G401 (cell line): ENCODE measurements at places on chromosomes 1 and 21. TPM values are rescaled to one million over a fixed set of nuclear protein-coding genes. Genes with fewer than 3 reads are reported as not detected.
A peak's percentile ranks its signal among the peaks of the same experiment; 100 is the strongest.

Gene NCAM2
- 5.2 and 6.7 TPM in 2 replicates for total RNA-seq

Gene AMY1C
- total RNA-seq, result not detected in 2 replicates

Gene C1orf141
- not detected in 2 replicates for total RNA-seq

Gene CEPT1
- 23.4 and 23.8 TPM in 2 replicates for total RNA-seq

DNA sequence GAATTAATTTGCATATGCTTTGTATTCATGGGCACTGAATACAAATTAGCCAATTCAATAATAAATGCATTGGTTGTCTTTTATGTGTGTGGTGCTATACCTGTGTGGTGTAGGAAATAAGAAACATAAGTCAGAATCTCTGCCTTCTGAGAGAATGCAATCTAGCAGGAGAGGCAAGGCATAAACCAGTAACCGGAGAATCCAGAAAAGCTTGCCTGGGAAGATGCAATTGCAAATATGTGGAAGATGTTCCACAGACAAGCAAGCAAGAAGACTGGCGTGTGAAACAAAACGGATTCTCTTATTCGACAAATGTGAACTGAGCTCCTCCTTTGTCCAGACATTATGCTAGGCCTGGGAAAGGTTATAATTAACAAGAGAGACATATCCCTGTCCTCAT is 134.3 kb downstream of the NR5A2 start:
- DNase-seq, result no peak

DNA sequence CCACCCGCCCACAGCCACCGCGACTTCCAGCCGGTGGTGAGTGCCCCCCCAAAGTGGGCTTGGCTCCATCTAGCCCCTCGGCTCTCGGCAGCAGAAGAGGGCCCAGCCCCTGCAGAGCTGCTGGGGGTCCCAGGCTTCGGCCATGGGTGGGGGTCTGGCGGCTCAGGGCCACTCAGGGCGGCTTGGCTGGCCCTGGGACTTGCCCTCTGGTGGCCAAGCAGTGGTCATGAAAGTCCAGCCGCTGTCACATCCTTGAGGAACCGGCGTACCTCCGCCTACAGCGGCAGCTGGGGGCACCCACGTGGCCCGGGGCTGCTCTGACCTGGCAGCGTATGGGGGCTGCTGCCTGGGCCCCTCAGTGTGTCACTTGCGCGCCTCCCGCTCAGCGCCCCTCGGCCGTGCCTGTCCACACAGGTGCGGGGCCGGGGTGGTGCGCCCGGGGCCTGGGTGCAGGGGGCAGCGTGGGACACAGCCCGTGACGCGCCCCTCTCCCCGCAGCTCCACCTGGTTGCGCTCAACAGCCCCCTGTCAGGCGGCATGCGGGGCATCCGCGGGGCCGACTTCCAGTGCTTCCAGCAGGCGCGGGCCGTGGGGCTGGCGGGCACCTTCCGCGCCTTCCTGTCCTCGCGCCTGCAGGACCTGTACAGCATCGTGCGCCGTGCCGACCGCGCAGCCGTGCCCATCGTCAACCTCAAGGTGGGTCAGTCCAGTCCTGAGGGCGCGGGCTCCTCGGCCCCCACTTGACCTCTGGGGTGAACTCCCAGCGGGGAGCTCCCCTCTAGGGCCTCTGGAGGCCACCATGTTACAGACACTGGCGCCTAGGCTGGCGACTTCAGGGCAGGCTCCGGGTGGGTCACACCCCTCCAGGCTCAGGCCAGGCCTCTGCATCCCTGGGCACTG is 32.4 kb downstream of the SLC19A1 start:
- no peak for DNase-seq

DNA sequence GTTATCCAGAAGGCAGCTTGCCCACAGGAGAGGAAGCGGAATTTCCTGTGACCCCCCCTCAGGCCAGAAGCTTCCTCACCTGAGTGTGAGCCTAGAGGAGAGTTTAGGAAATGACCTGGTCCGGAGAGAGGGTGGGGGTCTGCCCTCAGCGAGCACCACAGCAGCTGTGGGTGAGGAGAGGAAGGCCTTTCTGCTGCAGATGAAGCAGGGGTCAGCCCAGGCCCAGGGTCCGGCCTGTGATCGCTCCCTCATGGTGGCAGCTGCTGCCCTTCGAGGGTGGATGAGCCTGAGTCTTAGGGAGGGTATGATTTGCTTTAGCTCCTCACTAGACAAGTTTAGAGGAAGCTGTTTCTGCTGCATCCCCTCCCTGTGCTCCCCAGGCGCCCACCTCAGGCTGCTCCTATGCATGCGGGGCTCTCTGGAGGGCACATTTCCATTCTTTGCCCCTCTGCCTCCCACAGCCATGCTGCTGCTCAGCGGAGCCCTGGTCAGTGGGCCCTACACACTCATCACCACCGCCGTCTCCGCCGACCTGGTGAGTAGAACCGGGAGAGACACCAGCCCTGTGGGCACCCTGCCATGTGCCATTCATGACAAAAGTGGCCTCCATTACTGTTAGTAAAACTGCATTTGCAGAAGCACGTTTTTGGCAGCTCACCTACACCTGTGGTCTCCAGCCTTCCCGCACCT is 53.0 kb downstream of the SLC37A1 start:
- no peak for DNase-seq

GRCh38 chr1:207904391-207904790 is 6.5 kb downstream of the CD34 start:
- no peak for DNase-seq

DNA sequence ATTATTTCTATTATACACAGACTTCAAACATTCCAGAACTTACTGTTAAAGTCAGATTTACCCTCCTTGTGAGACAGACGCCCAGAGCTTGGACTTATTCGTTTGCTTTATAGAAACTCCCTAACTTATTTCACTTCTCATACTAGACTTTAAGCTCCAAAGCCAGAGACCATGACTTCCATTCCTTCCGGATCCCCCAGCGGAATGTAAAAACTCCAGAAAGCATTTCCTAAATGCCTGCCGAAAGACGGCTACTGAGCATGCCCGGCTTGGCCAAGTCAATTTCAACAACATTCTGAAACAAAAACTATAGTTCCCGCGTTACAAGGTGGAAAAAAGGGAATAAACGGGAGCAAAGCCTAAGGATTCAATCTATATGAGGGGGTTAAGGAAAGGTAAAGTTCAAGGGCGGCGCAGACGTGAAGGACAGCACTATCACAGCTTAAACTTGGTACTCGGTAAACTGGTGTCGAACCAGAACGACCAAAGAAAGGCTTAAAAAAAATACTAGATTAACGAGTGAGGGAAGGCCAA is 1.1 kb downstream of the USP48 start:
- peak; percentile 24 for DNase-seq

DNA sequence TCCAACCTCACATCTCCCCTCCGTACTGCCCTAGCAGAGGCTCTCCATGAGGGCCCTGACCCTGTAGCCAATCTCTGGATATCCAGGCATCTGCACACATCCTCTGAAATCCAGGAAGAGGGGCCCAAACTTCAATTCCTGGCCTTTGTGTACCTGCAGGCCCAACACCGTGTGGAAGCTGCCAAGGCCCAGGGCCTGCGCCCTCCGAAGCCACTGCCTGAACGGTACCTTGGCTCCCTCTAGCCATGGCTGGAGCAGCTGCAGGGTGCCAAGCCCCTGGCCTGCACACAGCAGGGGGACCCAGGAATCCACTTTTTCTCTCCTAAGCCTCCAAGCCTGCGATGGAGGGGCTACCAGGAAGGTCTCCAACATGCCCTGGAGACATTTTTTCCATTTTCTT is 84.2 kb downstream of the PTGER3 start:
- no peak for DNase-seq

GRCh38 chr1:17690906-17691634 is 64.1 kb upstream of the ACTL8 start:
- no peak for DNase-seq

DNA sequence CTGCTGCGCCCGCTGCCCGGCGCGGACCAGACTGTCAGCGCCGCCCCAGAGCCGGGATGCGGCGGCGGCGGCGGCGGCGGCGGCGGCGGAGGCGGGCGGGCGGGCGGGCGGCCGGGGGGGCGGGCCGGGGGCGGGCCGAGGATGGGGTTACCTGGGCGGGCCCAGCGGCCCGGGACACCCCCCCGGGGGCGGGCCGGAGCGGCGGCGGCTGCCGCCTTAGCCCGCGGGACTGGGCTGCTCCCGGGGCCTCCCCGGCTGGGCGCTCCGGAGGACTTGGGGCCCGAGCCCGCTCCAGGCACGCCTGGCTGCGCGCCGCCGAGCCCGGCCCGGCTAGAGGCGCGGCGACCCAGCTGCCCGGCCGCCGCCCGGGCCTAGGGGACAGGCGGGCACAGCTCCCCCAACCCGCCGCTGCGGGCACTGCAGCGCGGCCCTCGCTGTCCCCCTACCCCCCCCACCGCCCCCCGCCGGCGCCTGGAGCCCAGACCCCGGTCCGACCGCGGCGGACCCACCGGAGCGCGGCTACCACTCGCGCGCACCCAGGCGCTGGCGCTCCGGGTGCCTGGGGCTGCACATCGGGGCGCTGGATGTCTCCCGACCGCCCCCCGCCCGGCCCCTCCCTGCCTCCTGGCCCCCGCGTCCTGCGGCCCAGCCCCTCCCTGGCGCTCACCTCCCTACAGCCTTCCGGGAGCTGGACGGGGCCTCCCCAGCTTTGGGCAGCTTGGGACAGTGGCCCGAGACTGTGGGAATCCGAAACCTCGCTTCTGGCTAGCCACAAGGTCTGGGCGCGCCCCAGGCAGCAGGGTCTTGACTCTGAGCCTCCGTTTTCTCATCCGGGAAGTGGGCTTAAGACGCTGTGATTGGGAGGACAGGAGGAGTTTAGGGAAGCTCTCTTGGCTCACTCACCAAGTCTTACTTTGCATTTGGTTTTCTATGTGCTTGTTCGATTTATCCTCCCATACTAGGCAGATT is at the start of gene WNT4:
Gene WNT4 (minus strand): TSS at position 33 of the 969 bp plus-strand sequence. CDS start 175 bp downstream, outside the sequence.
- DNase-seq, result no peak

DNA sequence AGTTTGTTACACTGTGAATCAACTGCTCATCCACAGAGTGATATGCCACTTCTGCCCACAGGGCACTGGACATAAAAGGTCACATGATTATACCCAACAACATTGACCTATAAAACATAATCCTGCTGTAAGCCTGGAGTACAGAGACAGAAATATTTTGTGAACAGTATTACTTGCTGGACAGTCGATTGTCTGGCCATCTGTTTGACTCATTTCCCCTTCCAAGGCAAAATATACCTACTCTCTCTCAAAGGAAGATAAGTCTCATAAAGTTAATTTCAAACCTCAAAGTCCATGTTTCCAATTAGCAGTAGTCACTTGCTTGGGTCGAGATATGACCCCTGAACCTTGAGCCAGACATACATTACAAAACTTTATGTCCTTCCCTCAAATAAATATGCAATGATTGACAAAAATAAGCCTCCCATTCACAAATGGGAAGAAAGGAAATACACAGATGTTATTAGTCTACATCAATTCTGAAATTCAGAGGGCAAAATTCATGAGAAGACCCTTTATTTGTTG is 39.3 kb upstream of the RGS18 start:
- no peak for DNase-seq

GRCh38 chr1:39987869-39988268 is 32.9 kb downstream of the MFSD2A start:
- no peak for DNase-seq

DNA sequence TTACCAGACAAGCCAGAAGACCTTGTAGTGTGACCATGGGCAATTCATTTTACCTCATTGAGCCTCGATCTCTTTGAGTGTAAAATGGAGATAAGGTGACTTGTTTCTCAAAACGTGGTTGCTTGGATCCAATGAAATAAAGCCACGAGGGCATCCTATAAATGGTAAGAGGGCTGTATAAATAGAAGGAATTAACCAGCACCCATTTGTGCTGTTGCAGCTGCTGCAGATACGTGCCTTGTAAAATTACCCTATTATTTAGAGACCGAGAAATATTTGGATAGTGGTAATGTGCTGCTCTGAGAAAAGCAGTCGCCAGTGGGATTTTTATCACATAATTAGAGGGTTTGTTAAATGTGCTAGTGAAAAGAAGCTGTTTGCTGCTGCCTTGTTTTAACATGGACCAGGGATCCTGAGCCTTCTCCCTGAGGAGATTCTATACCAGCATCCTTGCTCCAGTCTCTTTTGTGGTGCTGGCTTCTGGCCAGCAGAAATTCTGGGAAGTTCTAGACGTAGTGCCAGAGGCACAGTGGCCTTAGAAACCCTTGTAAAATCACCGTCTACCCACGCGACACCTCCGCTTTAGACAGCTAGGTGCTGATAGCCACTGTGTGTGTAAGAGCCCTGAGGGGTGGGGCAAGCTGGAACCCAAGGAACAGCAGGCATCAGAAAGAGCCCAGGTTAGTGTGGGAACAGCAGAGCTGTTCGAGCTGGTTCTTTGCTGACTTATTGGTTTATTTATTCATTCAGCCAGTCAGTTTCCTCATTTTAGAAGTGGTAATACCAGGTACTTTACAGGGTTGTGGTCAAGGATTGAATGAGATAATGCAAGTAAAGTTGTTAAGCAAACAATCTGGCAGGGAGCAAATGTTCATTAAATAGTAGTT is 137.5 kb downstream of the NOS1AP start:
- no peak for DNase-seq
